ENCODE measurements at places on chromosomes 16 and 17.

DNA sequence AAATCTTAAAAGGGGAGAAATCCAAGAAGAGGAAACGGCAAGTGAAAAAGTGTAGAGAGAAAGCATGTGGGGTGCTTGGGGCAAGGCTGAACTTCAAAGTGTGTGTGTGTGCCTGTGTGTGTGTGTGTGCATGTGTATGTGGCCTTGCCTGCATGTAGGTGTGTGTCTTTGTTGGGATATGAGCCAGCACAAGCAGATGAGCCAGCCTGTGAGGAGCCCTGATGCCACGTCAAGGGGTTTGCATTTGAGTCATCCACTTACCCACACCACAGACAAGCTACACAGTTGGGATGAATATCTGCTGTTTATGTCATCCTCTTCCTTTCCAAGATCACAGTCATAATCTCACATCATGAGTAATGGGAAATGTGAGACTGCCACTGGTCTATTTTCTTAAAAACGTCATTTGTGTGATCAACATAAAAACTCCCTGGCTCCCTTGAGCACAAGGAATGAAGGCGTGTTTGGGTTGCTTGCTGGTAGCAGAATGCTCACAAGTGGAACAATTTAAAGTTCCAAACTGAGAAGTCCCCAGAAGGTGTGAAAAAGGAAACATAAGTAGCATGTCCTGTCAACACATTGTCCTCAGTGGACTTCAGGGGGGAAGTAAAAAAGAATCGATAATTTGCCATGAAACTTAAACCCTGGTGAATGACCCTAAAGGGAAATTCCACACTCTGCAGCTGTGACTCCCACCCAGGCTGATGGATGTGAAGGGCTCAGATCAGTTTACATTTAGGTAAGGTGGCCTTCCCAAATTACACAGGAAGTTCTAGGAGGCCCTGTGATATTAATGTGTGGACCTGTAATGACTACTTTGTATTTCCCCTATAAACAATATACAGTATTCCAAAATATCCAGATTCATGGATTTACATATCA lies 14.7 kb downstream of the KCTD19 start:
- DNase-seq, result peak; percentile 36

GRCh38 chr16:87652799-87653198 lies 50.5 kb downstream of the JPH3 start:
- DNase-seq, result no peak

DNA sequence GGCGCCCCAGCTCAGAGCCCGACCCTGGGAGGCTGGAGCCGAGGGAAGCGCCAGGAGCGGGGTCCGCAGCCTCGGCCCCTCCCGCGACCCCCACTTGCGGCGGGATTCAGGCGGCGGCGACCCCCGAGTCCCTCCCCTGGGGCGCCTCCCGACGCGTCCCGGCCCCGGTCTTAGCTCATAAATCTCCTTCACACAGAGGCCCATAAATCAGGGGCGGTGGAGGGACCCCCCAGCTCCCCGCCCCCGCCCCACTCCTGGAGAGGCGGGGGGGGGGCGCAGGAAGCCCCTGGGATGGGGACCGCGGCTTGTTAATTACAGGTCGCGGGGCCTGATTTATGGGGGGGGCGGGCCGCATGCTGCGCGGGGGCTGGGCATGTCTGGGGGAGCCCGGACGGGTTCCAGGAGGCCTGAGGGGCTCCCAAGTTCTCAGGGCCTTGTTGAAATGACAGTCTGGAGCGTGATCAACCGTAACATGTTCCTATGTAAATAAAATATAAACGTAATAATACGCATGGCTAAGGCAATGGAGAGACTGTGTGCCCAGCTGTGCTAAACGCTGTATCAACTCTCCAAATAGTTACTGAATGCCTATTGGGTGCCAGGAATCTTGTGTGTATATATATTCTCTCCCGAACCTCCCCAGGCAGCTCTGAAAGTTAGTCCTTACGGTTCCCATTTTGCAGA lies 10.0 kb upstream of the BHLHA9 start:
- no peak for DNase-seq

GRCh38 chr17:42286411-42287221 lies 1.7 kb upstream of the STAT5A start:
- no peak for DNase-seq

DNA sequence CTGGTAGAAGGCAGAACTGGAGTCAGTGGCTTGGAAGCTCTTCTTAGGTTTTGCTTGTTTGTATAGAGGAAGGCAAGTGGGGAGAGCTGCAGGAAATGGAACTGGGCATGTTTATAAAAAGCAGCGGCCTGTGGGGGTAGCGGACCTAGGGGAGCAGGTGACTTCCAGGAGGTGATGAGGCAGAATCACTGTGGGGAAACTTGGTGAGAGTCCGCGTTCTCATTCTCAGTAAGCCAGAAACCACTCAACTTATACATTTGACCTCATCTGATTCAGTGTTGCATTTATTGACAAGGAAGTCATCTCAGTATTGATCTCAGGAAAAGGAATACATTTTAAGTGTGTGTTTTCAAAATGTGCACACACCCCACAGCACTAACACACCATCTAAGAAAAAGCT lies 299.8 kb downstream of the CNTNAP4 start:
- no peak for DNase-seq

GRCh38 chr17:6913608-6914443 lies 82.0 kb upstream of the ALOX12 start:
- DNase-seq, result peak; percentile 35

DNA sequence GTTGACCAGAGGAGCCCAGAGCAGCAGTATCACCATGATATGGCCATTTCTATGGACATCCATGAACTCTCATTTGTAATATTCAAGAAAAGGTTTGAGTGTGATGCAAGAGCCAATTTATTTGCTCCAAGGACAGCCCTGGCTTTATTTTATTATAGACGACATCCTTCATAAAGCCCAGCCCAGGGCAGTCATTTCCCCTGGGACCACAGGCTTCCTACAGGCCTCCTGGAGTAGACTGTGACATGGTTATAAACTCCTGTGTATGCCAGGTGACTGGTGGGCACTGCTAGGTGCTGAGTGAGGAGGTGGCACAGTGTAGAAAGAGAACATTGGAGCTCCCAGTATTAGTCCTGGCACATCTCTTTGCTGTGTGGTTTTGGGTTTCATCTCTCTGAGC lies 120.9 kb downstream of the UTP18 start:
- no peak for DNase-seq

DNA sequence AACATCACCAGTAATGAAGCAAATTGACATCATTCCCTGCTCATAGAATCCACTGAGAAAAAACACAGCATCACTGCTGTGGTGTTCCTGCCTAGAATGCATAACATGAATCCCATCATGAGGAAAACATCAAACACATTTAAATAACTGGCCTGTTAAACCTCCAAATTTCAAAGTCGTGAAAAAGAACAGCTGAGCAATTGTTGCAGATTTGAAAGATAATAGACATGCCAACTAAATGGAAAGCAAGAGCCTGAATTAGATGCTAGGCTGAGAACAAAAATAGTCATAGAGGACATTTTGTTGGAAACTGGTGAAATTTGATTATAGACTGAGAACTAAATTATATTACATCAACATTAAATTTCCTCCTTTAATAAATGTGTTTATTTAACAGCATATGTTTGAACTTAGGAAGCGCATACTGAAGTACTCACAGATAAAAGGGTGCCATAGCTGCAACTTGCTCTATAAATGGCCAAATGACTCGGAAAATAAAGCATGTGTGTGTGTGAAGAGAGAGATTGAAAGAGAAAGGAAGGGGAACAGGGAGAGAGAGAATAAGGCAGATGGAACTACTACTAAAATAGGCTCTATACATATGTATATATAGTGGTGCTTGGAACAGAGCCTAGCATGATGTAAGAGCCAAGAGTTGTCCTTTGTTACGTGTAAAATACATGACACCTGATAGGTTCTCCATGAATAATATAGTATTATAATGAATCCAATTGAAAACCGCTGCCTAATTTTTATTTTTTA lies 305.0 kb upstream of the MON1B start:
- DNase-seq, result no peak

- DNase-seq, result no peak
Observed at GRCh38 chr17:700504-701094, 14.0 kb downstream of the VPS53 start.

DNA sequence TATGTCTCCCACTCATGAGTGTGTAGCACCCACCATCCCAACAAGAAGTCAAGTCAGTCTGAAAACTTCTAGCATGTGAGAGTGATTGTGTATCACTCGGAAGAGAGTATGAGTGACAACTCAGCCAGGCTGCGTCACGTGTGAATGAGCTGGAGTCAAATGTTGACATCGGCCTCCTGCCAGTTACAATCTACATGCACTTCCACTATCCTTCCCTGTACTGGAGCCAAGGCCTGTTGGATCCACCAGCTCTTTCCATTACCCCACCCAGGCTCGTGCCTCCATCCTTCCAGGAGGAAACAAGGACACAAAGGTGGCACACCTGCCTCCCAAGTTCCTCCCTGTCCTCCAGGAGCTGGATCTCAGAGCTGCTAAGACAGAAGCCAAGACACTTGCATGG lies 64.5 kb downstream of the ASIC2 start:
- no peak for DNase-seq

GRCh38 chr17:32964541-32964940 lies 27.1 kb upstream of the SPACA3 start:
- no peak for DNase-seq

DNA sequence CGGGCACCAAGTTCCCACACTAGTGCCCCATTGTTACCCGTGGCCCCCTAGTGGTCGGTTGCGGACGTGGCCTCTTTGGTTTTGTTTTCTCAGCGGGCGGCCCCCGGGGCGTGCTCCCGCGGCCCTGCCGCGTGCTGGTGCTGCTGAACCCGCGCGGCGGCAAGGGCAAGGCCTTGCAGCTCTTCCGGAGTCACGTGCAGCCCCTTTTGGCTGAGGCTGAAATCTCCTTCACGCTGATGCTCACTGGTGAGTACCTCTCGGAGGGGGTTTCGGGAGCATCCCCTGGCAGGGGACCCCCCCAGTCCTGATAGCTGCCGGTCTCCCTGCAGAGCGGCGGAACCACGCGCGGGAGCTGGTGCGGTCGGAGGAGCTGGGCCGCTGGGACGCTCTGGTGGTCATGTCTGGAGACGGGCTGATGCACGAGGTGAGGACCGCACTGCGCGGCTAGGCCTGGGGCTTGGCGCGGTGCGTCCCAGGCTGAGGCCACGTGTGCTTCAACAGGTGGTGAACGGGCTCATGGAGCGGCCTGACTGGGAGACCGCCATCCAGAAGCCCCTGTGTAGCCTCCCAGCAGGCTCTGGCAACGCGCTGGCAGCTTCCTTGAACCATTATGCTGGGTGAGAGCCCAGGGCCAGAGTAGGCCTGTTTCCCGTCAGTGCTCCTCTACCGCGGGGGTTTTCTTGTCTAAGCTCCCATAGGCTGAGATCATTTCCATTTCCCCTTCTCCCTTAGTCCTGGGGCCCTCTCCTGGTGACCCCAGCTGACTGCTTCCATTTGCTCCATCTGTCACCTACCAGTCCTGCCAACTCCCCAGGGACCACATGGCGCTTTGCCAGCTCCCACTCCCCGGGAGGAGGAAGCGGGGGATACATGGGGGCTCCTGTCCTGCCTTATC lies 1.7 kb downstream of the SPHK1 start:
- DNase-seq, result peak; percentile 62

- no peak for DNase-seq
Observed at GRCh38 chr17:70945386-70945785, 776.1 kb downstream of the KCNJ2 start.

DNA sequence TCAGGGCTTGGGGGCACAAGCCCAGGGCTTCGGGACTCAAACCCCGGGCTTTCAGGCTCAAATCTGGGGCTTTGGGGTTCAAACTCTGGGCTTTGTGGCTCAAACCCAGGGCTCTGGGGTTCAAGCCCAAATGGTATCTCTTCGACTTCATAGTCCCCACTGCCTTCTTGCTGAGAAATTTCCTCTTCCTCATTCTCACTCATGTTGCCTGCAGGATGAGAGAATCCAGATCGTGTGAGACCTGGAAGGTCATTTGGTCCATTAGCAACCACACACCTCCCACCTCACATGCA lies 576 bp downstream of the ZNF768 start:
- no peak for DNase-seq

DNA sequence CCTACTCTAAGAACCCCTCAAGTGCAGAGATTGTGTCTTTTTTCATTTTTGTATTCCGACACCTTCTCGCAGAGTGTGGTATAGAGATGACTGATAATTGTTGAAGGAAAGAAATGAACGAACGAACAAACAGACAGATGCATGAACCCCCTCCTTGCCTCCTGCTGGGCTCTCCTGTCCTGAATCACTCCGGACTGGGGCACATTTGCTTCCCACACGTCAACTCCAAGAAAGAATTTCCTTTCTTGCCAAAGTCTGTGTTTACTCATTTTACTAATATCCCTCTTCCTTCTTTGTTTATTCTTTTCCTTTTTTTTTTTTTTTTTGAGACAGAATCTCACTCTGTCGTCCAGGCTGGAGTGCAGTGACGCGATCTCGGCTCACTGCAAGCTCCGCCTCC lies 37.5 kb upstream of the BHLHA9 start:
- no peak for DNase-seq

DNA sequence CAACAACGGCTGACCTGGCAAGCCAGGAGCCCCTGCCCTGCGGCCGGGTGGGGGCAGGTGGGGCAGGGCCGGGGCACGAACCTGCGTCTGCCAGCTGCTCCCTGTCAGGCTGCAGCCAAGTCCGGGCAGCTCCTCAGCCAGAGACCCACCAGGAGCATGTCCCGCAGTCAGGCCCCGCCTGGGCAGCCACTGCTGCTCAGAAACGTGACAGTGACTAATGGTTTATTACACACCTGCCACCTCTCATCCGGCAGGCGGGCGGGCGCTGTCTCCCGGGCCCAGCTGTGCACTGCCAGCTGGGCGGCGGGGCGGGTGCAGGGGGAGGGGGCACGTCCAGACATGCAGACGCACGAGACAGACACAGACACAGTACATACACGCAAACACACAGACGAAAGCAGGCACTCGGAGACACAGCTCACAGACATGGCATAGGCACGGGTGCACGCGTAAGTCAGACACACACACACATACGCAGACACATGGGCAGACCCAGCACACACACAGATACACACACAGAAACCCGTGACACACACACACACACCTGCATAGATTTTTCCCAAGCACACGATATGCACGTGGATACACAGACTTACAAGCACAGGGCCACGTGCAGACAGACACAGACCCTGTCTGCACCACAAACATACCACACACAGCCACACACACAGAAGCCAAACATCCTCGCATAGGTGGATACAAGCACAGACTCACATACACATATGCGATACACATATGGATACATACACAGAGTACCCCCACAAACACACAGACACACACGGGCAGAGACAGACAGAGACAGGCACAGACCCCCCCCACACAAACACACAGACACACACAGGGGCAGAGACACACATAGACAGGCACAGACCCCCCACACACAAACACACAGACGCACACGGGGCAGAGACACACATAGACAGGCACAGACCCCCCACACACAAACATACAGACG lies 248.3 kb upstream of the CIBAR2 start:
- no peak for DNase-seq

- no peak for DNase-seq
Observed at GRCh38 chr16:88292007-88292970, 90.5 kb upstream of the ZNF469 start.

Data from stimulated activated CD8-positive, alpha-beta memory T cell treated with anti-CD3 and anti-CD28 coated beads, Interleukin-15, amount 100 ng/mL, for 24 hours (primary cell).